ENCODE measurements at places on chromosomes 5 and 9. TPM values are rescaled to one million over a fixed set of nuclear protein-coding genes. Genes with fewer than 3 reads are reported as not detected.

The SLC22A4 gene
- 2.4 TPM for total RNA-seq

The TEX48 gene
- total RNA-seq, result not detected

The LCN12 gene
- total RNA-seq, result not detected

The ATG10 gene
- 3.5 TPM for total RNA-seq

The GRIN1 gene
- total RNA-seq, result under 0.01 TPM

The TAF11L6 gene
- not detected for total RNA-seq

The S1PR3 gene
- 2.2 TPM for total RNA-seq

The SPEF2 gene
- 0.20 TPM for total RNA-seq

DNA sequence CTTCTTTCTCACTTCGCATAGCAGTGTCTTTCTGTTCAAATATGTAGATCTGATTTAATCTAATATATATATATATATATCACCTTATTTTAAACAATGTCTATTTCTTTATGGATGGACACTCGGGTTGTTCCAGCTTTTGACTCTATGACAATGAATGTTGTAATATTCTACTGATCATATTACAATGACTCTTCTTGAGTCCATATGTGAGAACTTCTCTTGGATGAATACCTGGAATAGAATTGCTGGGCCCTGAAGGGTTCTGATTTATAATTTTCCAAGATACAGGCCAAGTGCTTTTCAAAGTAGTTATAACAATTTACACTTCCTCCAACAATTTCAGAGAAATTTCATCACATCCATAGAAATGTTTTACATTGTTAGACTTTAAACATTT, 28.8 kb downstream of the NTRK2 start:
- no peak for DNase-seq

GRCh38 chr5:172294831-172295230, 11.3 kb upstream of the UBTD2 start:
- no peak for DNase-seq

DNA sequence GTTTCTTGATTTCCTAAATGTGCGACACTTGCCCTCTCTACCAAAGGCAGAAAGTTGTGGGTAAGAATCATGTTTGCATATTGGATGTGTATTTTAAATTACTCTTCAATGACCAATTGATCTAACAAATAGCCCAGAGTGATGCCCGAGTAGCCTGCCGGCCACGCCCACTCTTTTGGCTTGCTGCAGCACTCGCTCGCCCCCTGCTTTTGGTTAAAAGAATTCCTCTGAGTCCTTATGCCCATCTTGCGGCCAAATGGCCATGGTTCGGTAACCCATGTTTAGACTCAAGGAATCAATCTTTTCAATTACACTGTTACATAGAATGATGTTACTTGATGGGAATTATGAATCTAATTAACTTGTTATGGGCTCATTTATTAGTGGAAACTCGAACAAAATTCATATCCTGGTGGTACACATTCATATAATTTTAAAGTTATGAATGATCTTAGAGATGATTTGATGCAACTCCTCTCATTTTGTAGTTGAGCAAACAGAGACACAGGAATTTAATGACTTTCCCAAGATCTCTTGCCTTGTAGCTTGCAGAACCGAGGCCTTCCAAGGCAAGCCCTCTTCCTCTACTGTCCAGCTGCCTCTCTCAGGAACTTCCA, 36.5 kb downstream of the PPIC start:
- DNase-seq, result peak; percentile 45

DNA sequence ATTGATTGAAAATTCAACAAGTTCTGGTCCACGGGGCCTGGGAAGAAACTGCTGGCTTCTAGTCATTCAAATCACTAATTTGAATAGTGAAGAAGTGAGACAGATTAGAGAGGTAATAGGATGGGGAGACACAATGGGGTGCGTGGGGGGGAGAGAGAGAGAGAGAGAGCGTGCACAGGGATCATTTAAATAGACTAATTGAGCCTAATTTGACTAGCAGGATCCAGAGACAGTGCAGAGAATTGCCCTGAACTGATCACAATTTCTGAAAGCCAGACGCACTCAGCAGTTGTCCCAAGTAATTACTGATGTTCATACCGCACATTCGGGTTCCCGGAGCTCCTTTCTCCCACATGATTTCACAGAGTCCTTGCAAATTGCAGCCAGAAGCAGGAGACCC, 50.3 kb upstream of the C5orf58 start:
- DNase-seq, result no peak

- DNase-seq, result no peak
Observed at GRCh38 chr9:135877791-135878527, 29.4 kb downstream of the CAMSAP1 start.

GRCh38 chr5:151820903-151821302, 49.1 kb downstream of the G3BP1 start:
- DNase-seq, result no peak

GRCh38 chr5:171688696-171689495, 96.7 kb upstream of the SMIM23 start:
- DNase-seq, result no peak

DNA sequence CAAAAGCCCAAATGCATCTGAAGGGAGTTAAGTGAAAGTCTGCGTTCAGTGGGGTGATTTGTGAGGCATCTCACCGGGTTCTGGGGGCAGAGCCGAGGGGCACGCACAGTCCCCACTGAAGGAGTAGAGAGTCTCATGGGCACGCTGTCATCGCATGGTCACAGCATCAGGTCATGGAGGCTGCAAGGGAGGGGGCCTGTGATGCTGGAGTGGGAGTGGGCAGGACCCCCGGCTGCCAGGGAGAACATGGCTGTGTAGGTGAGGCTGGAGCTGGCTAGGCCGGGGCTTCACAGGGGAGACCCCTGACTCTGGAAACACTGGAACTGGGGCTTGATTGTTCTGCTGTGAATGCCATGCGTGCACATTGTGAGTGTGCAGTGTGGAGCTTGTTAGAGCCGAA, 360.5 kb downstream of the IRX2 start:
- DNase-seq, result no peak

DNA sequence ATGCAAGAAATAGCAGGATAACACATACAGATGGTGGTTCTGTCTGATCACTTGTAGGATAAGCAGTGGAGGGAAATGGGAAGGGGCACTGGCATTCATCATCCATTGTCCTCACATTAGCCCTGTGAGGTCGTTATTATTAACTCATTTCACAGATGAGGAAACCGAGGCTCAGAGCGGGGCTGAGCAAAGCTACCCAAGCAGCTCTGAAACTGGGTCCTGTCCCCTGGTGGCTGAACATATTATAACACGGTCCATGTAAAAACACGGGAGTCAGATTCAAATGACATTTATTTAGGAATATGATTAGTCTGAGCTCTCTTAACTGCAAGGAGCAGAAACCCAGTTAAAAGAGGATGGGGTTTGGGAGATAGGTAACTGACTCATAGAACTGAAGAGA, 43.1 kb downstream of the HRH2 start:
- peak; percentile 16 for DNase-seq

DNA sequence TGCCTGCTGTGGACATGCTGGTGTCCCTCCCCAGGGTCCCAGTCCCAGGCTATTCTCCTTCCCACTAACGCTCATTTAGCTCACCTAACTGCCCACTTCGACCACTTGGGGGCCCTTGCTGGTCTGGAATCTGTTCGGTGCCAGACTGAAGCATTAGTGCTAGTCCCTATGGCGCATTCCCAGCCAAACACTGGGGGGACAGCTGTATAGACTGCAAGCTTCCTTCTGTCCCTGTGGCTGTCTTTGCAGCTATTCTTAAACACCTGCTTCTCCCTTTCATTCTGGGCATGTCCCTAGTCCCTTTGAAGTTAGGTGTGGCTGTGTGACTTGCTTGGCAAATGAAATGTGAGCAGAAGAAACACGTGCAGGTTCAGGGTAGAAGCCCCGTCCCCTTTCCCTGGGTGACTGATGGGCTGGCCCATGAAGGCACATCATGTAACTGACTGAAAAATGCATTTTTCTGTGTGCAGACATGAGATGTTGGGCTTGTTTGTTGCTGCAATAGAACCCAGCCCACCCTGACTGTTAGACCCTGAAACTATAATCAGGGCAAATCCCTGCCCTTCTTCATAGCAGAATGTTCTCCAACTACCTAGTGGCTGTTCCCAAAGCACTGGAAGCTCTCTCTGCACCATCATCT, 134.4 kb downstream of the BARX1 start:
- no peak for DNase-seq

DNA sequence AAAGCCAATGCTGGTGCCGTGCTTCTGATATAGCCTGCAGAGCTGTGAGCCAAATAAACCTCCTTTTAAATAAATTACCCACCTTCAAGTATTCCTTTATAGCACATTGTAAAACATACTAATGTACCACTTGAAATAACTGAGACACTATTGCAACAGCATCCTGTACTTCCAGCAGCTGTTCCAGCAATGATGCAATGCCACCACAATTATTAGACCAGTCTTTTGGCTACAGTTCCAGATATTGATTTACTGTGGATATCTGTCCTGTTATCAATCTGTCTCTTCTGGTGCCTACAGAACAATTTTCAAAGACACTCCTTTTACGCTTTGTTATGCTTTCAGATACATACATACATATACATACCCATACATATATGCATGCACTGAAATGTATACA, 567.9 kb downstream of the TAF11L14 start:
- DNase-seq, result no peak

DNA sequence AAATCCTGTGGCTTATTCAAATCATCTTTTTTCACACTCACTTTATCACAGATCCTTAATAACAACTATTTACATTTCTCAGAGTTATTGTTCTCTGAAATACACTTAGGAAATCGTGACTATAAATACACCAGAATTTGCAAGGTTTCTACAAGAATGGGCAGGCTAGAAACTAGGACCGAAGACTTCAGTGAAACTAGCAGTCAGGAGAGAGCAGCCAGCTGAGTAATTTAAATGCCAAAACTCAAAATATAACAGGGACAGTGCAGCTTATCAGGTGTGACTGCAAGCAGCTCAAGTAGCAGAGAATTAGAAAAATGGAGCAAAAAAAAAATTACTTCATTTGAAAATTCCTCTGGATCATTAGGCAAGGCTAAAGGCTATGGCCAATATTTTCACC, 719.3 kb upstream of the ZNF608 start:
- DNase-seq, result no peak

DNA sequence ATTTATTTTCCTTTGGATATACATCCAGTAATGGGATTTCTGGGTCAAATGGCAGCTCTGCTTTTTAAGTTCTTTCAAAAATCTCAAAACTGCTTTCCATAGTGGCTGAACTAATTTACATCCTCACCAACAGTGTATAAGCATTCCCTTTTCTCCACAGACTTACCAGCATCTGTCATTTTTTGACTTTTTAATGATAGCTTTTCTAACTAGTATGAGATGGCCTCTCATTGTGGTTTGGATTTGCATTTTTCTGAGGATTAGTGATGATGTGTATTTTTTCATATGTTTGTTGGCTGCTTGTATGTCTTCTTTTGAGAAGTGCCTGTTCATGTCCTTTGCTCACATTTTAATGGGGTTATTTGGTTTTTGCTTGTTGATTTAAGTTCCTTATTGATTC, 90.0 kb upstream of the HMHB1 start:
- DNase-seq, result no peak

- DNase-seq, result no peak
Observed at GRCh38 chr5:79982136-79982535, 8.9 kb downstream of the MTX3 start.

GRCh38 chr9:6049798-6050197, 34.4 kb upstream of the RANBP6 start:
- peak; percentile 30 for DNase-seq

- DNase-seq, result peak; percentile 18
Observed at GRCh38 chr9:3751125-3751758, 225.4 kb upstream of the RFX3 start.

Data from lung microvascular endothelial cell (primary cell).